Activated CD4-positive, alpha-beta T cell treated with anti-CD3 and anti-CD28 coated beads for 36 hours (primary cell): ENCODE measurements at places on chromosomes 7 and 10.
A peak's percentile ranks its signal among the peaks of the same experiment; 100 is the strongest.

DNA sequence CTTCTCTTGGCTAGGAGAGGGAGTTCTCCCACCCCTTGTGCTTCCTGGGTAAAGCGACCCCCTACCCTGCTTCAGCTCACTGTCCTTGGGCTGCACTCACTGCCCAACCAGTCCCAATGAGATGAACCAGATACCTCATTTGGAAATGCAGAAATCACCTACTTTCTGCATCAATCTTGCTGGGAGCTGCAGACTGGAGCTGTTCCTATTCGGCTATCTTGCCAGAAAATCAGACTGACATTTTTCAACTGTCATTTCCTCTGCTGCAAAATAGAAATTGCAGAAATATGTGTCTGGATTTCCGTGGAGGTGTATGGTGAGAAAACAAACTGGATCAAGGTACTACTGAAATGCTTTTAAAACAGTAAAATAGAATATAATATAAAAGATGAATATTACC, 43.0 kb upstream of the CYP2C18 start:
- DNase-seq, result no peak

GRCh38 chr10:72088889-72089575, 681 bp upstream of the SPOCK2 start:
- peak; percentile 79 for DNase-seq

DNA sequence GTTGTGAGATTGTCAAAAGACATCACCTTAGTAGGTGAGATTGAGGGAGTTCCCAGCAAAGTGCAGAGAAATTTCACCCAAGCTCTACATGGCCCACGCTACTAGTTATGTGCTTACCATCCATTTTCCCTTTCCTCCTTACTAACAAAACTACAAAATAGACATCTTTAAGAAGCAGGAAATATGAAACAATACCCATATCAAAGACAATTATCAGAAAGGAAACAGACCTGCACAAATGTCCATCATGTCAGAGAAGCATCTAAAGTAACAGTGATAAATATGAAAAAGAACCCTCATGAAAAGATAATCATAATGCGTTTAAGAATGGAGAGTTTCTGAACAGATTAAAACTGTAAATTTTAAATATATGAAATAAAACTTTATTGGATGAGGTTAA, 28.2 kb downstream of the GIMAP4 start:
- no peak for DNase-seq

GRCh38 chr10:69418052-69418752, 1.5 kb upstream of the TACR2 start:
- no peak for DNase-seq

DNA sequence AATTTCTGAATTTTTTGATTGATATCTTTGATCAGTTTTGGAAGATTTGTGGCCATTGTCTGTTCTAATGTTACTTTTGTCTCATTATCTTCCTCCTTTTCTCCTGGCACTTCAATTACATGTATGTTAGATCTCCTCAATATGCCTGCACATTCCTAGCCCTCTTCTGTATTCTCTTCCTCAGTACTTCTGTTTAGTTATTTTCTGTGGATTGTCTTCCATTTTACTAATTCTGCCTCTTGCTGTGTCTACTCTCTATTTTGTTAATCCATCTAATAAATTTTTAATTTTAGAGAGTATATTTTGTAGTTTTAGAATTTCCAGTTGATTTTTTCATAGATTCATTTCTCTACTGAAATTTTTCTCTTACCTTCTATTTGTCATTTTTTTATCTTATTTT, 137.1 kb downstream of the INSYN2A start:
- no peak for DNase-seq

- DNase-seq, result no peak
These were observed 3.8 kb downstream of the TRPV6 start for GRCh38 chr7:142881586-142882337.

DNA sequence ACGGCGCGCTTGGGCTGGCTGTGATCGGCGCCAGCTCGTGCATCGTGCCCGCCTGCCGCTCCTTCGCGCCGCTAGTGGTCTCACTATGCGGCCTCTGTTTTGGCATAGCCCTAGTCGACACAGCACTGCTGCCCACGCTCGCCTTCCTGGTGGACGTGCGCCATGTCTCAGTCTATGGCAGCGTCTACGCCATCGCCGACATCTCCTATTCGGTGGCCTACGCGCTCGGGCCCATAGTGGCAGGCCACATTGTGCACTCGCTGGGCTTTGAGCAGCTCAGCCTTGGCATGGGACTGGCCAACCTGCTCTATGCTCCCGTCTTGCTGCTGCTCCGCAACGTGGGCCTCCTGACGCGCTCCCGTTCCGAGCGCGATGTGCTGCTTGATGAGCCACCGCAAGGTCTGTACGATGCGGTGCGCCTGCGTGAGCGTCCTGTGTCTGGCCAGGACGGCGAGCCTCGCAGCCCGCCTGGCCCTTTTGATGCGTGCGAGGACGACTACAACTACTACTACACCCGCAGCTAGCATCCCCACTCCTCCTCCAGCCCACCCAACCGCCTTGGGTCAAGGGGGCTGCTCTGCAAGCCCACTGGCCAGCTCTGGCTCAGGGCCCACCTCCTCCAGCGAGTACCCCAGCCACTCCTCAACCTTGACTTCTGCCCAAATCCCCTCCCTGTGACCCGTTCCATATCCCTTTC, 1.9 kb downstream of the SLC18A3 start:
- DNase-seq, result no peak

DNA sequence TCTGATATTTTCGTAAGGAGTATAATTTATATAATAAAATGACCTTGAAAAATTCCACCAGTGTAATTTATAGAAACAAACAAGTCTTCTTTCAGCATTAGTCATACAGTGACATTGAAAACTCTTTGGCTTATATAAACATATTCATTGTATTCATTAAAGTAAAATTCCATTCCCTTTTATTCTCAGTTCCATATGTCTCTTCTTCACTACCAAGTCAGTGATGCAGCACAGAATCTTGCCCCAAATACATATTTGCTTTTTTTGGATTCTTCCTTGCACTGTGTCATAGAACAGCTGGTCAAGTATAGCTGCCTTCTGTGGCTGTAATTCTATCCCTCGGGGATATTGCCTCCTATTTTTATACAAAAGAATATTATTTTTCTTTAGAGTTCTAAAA, 884.5 kb upstream of the POT1 start:
- no peak for DNase-seq

- DNase-seq, result no peak
These were observed 35.5 kb upstream of the ZMIZ2 start for GRCh38 chr7:44713141-44713540.

GRCh38 chr7:29099896-29100847, 46.2 kb downstream of the CPVL start:
- DNase-seq, result no peak

- DNase-seq, result no peak
These were observed 113.1 kb upstream of the IGFBP3 start for GRCh38 chr7:46034056-46034768.

DNA sequence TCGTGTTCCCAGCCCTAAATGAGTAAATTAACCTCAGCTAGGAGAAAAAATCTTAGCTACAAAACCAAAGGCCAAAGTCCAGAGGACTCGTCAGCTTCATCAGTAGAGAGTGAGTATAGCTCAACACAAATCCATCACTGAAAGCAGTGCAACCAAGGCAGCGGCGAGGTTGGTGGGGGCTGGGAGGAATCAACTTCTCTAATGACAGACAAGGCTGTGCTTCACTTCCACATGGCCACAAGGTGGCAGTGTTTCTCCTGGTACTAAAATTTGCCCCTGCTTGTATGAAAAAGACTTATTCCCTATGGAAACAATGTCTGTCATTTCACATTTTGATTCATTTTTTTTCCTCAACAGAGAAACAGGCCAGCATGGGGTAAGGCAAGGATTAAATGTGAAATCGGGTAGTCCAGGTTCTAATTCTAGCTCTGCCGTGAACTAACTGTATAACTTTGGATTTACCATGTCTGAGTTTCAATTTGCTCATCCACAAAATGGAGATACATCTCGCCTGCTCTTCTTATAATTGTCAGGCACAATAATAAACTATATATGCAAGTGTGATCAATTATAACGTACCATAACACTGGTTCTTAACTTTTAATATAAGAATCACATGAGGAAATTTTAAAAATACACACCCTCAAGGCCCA, 39.3 kb downstream of the FAS start:
- peak; percentile 85 for DNase-seq

GRCh38 chr7:71652510-71652909, 520.6 kb downstream of the GALNT17 start:
- no peak for DNase-seq

DNA sequence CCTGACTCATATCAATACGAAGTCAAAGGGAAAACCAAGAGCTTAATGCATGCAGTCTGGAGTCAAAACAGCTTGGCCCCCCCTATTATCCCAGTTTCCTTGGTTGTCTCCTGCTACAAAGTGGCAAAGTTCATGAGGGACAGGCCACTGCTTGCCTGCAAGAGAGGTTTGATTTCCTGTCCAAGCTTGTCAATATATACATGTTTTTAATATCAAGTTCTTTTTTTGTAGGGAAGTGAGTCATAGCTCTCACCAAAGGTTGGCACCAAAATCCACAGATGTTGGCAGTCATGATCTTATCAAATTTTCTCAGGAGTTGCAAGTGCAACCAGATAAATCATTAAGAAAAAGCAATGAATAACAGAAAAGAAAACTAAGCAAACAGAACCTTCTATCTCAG, 176.8 kb downstream of the COBL start:
- DNase-seq, result no peak

- no peak for DNase-seq
These were observed 81.3 kb downstream of the C10orf105 start for GRCh38 chr10:71638064-71638821.

GRCh38 chr10:132974886-132975830, 32.8 kb upstream of the CFAP46 start:
- no peak for DNase-seq

DNA sequence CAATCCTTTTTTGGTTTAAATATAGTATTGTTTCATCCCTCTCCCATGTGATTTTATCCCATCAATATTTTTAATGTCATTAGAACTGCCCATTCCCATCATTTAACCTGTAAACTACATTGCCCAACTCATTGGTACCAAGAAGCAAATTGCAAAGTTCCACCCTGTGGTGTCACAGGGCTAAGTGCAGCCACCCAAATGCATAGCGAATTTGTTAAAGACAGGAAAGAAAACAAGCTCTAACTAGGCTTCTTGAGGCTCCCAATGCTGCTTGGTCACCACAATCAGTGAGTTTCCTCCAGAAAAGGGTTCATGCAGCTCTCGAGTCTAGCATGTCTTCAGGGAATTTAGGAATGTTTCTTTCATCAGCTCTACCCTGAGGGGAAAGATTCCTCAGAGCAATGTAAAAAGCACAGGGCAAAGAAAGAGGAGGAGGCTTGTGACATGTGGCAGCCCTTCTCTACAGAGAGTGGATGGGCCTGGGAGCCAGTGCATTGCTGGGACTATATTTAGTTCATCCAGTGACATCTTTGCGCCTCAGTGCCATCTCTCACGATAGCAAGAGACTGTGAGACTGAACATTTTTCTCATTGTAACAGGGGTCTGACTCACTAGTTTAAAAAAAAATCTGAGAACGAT, 58.1 kb downstream of the CAV1 start:
- peak; percentile 12 for DNase-seq

- DNase-seq, result no peak
These were observed 69.1 kb downstream of the INPP5A start for GRCh38 chr10:132606536-132607316.

GRCh38 chr7:66239467-66239856, 34.3 kb downstream of the TPST1 start:
- DNase-seq, result no peak

DNA sequence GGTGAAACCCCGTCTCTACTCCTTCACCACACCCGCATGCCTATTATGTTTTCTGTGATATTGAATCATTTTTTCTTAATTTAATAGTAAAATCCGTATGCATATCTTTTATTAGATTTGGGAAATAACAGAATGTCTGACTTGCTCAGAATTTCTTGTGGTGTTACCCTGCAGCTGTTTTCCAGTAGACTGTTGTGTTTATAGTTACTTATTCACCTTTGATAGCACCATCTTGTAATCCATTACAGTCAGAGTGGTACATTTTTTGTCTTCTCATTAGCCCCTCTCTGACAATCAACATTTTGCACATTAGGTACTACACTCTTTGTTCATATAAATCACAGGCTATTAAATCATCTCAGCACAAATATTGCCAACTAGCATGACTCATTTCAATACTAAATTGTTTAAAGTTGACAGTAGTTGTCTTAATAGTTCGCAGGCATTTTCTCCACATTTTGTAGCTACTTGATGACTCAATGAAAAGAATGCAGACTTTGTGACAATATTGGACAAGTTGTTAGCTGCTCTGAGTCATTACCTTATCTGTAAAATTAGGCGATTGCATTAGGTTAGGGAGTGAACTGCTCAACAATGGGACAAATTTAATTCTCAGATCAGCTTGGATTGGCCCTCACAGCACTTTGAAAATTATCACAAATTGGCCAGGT, 17.8 kb upstream of the SLC16A12 start:
- no peak for DNase-seq

DNA sequence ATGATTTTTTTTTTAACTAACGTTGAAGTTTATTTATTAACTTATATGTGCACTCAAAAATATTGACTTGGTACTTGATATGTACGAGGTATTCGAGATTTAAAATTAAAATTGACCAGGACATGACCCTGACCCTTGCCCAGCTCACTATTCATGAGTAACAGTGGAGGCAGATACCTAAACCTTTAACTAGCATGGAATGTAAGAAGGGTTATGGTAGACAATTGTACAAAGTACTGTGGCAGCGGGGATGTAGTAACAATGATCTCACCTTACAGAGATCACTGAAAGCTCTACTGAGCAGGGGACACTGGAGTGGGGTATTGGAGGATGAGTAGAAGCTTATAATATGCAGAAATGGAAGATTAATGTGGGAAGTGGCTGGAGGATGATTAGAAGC, 60.8 kb downstream of the ADRA2A start:
- no peak for DNase-seq

GRCh38 chr7:39810204-39810642, 139.8 kb upstream of the CDK13 start:
- no peak for DNase-seq

GRCh38 chr10:131018886-131019500, 292.5 kb downstream of the TCERG1L start:
- DNase-seq, result no peak

DNA sequence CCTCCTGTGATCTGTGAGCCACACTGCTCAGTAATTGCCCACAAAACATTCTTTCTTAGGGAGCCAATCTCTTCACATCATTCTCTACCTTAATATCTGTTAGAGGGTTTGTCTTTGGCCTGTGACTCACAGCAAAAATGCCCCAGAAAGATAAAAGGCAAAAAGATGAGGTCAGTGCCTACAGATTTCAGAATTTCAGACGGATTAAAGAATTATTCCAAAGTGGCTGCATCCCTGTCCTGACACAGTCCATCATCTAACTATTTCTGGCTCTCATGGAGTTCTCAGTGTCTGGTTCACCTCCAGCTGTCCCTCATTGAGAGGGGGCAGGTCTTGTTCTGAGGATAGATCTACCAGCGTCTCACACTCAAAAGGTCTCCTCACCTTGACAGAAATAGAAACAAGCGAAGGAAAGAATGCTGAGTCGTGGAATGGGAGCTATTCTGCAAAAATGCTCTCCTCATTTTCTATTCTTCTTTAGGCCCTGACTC, 138.5 kb upstream of the AOAH start:
- no peak for DNase-seq

GRCh38 chr7:109782806-109783205, 1213.1 kb downstream of the DNAJB9 start:
- DNase-seq, result no peak

- DNase-seq, result no peak
These were observed 2.4 kb downstream of the ADRB1 start for GRCh38 chr10:114046087-114046458.
